ENCODE measurements at places on chromosomes 2 and 18.
A peak's percentile ranks its signal among the peaks of the same experiment; 100 is the strongest.

DNA sequence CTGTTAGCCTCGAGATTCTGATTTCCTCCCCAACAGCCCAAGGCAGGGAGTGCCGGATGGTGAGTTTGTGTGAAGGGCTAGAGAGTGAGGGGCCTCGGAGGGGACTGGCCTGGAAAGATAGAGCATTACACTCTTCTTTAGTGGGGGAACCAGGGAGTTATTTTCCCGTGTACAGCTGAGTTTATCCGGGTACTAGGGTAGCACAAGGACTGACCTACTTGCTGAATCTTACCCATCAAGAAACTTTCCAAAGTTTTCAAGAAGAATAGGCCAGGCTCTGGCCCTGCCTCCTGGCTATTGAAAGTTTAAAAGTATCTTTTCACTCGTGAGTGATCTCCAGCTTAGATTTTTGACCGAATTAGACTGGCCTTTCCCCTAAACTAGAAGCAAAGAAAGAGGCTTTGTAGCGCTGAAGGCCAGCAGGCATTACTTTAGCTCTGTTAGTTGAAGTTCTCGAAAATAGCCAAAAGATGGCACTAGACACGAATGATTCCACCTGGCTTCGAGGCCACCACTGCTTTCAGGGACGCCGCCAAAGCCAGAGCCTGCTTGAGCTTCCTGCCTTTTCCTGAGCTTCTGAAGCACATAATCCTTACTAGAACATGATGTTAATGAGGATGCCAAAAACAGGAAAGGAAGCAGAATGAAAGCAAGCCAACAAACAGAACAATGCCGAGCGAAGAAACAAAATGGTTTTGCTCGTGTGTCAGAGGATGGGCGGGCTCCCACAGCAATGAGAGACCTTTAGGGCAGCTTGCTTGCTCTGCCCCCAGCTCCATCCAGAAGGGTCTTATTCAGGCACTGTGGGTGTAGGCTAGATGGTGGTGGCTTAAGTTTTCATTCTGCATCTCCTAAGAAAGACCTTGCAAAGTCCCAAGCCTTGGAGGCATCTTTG lies 55.8 kb downstream of the TSN start:
- peak; percentile 37 for DNase-seq

GRCh38 chr2:202704248-202704647 lies 69.5 kb downstream of the FAM117B start:
- DNase-seq = no peak

DNA sequence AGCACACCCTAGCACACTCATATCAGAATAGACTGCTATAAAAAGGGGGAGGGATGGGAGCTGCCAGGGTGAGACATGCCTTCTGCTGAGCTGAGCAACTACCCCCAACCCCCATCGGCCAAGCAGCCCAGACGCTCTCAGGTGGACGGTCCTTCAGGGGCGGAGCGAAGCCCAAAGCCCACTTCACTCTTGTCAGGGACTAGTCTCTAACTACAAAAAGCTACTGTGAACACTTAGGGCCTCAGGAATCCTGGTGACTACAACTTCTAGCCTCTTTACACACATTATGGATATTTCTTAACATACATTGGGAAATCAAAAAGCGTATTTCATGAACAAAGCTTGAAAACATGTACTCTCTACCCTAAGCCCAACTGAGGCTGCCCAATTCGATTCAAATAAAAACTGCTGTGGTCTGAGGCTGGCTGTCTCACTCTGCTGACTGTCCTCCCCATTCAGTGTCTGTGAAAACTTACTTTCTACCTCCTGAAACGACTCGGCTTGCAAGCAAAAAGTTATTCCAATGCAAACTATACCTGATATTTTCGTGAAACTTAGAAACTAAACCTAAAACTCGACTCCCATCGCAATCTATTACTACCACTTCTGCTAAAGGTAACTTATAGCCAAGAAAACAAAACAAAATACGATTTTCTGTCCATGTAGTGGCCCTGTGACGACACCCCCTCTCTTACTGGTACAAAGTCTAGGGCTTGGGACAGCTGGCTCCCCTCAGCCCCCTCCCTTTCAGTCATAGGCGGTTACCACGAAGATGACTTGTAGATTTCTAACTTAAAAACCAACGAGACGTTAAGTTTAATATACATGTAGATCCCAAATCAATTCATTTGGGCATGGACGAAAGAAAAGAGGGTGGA lies 1.2 kb downstream of the SERTAD2 start:
- no peak for DNase-seq

GRCh38 chr2:8258406-8258805 lies 423.4 kb upstream of the ID2 start:
- DNase-seq = no peak

DNA sequence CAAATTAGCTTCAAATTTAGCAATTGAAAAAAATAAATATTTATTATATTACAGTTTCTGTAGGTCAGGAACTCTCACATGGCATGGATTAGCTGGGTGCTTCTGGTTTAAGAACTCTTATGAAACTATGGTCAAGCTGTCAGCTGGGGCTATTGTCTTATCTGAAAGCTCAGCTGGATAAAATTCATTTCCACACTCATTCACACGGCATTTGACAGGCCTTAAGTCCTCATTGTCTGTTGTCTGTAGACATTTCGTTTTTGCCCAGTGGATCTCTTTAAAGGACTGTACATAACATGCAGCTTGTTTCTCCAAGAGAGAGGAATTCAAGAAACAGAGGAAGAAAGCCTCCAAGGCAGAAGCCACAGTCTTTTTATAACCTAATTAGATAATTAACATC lies 1556.8 kb upstream of the SLC39A10 start:
- no peak for DNase-seq

DNA sequence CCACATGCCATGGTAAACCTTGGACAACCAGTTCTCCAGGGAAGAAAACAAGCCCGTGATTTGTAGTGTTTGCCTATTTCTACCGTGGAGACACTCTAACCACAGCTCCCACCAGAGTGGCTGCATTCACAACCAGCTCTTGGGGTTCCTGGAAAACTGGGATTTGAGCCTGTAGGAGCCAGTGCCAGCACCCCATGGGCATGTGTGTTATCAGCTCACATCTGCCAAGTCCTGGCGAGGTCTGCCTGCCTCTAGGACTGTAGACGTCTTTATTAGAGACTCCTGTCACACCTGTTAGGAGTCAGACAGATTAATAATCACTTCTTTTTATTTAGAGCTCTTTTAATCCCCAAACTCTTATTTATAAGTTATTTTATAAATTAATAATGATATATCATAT lies 41.0 kb downstream of the INPP5D start:
- DNase-seq = no peak

- DNase-seq = no peak
Observed at GRCh38 chr2:46074501-46074900, 222.7 kb upstream of the EPAS1 start.

GRCh38 chr2:13560322-13560721 lies 843.6 kb downstream of the TRIB2 start:
- no peak for DNase-seq
